Stromal cell of bone marrow (primary cell): ENCODE measurements at places on chromosomes 12 and 14.

GRCh38 chr14:52033101-52033642 lies 35.7 kb downstream of the NID2 start:
- peak; percentile 33 for DNase-seq

DNA sequence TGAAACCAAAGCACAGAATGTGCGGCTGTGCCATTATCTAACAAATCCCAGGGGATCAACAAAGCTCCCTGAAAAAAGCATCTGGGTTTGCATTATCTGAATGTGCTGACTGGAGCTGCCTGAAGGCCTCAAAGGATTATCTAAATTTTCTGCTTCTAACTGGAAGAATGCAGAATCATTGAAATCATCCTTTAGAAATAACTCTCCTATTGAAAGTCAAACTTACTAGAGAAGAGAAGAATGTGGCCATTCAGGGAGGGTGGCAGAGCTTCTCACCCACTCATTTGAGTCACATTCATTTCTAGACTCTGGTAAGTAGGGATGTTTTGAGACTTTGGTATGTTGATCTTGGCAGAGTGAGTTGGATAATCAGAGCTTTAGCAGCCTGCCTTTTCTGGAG lies 220.6 kb upstream of the RGS6 start:
- peak; percentile 93 for DNase-seq

DNA sequence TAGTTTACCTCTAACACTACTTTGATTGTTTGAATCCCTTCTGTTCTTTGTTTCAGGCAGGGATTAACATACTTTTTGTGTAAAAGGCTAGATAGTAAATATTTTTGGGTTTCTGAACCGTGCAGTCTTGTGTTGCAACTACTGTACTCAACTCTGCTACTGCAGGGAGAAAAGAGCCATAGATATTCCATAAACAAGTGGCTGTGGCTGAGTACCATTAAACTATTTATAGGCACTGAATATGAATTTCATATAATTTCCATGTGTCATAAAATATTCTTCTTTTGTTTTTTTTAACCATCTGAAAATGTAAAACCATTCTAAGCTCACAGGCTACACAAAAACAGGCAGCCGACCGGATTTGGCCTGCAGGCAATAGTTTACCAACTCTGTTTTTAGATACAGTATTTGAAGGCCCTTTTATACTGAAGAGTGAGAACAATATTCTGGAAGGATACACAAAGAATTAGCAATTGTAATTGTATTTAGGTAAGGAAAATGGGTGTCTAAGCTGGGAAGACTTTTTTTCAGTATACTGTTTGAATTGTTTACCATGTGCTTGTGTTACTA lies 15.7 kb downstream of the NR1H4 start:
- no peak for DNase-seq

GRCh38 chr12:109949089-109949488 lies 47.1 kb downstream of the GIT2 start:
- DNase-seq, result no peak

GRCh38 chr12:53939141-53940108 lies 794 bp downstream of the HOXC13 start:
- DNase-seq, result peak; percentile 9

DNA sequence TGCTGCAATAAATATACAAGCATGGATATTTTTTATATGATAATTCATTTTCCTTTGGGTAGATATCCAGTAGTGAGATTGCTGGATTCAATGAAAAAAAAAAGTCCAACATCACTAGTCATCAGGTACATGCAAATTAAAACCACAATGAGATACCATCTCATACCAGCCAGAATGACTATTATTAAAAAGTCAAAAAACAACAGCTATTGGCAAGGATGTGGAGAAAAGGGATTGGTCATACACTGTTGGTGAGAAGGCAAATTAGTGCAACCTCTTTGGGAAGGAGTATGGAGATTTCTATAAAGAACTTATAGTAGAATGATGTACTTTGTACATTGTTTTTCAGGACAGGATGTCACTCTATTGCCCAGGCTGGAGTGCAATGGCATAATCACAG lies 531.2 kb upstream of the MGAT4C start:
- no peak for DNase-seq

DNA sequence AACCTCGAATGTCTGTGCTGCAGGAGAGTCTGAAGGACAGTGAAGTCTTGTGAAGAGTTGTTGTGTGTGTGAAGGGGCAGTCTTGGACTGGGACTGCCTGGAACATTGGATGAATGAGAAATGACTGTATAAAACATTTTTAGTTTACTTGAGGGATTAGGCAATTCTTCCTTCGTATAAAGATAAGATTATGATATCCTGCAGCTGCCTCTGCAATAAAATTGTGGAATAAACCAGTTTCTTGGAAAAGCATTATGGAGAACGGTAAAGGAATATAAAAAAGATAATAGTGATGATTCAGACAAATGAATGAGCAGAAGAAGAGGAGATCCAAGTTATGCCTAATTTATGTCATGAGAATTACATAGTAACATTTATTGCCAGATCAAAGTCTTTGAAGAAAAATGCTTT lies 30.9 kb upstream of the LUM start:
- no peak for DNase-seq

DNA sequence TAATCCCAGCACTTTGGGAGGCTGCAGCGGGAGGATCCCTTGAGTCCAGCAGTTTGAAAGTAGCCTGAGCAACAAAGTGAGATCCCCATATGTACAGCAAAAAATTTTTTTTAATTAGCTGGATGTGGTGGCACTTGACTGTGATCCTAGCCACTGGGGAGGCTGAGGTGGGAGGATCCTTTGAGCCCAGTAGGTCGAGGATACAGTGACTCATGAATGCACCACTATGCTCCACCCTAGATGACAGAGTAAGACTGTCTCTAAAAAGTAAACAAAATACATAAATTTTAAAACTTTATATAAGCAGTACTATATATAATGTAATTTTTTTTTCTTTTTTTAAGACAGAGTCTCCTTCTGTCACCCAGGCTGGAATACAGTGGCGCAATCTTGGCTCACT lies 115.4 kb downstream of the ESR2 start:
- no peak for DNase-seq
